ENCODE measurements at places on chromosomes 7 and 10.
A peak's percentile ranks its signal among the peaks of the same experiment; 100 is the strongest.

- DNase-seq = no peak
Observed at GRCh38 chr7:55274156-55274555, 91.0 kb upstream of the LANCL2 start.

DNA sequence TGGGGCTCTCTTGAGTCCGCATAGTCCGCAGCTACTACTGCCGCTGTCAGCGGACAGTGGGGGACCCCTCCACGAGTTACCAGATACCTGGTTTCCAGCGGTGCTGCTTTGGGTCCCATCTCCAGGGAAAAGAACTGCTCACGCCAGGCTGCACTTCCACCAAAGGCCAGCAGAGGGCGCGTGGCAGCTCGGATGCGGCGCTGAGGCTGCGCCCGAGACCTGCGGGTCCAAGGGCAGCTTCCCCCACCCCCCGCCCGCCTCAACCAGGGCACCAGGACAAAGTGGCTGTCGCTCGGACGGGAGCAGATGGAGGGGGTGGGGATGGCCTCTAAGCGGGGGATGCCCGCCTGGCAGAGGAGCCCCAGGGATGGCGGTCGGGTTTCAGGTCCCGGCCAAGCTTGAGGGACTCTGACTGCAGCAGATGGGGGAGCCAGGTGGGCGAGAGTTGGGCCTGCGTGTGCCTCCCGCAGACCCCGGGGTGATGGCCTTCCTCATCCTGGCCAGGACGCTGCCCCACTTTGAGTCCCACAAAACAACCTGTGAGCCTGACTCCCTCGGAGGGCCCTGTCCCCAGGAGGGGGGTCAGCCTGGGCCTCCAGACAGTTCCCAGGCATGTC is 23.8 kb upstream of the ZNF735 start:
- DNase-seq = no peak

GRCh38 chr7:20778063-20778721 is 8.5 kb downstream of the SP8 start:
- peak; percentile 1 for DNase-seq

DNA sequence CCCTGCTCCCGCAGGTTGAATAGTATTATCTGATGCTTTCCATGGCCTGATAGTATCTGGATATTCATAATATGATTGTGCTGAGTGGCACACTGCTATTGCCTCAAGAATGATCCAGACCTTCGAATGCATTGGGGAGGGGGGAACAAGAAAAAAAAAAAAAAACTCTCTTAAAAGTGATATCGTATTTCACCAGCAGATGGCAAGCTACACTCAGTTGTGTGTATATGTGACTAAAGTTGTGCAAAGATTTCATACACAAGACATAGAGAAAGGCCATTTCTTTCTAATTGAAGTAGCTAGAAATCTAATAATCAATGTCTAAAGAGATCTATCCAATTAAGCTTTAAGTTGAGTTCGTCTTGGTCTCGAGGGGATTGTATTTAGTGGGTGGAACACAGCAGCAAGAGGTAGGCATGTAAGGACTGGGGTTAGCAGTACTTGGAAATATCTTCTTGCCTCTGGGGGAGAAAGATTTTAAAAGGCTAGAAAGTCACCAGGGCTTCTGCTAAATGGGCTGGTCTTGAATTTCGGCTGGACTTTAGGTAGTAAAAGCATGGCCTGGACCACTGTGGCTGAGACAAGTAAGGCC is 15.3 kb downstream of the SFRP4 start:
- peak; percentile 75 for DNase-seq

DNA sequence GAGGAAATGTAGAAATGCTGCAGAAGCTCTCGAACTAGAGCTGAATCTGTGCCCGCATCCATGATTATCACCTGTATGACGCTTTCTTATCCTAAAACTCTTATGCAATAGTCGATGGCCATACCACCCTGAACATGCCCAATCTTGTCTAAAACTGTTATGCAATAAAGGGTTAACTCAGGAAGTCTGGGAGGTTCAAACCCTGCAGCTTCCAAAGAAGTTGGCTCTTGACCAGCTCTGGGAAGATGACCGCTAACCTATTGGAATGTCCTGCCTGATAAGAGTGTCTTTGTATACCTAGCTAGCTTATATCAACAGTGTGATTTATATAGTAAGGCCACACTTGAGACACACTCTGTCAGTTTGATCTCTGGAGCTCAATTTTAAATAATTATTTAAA is 3.4 kb upstream of the C10orf88 start:
- no peak for DNase-seq

Data from Kasumi-1 (cell line).